GM23338 (cell line): ENCODE measurements at places on chromosomes 3 and 15.

DNA sequence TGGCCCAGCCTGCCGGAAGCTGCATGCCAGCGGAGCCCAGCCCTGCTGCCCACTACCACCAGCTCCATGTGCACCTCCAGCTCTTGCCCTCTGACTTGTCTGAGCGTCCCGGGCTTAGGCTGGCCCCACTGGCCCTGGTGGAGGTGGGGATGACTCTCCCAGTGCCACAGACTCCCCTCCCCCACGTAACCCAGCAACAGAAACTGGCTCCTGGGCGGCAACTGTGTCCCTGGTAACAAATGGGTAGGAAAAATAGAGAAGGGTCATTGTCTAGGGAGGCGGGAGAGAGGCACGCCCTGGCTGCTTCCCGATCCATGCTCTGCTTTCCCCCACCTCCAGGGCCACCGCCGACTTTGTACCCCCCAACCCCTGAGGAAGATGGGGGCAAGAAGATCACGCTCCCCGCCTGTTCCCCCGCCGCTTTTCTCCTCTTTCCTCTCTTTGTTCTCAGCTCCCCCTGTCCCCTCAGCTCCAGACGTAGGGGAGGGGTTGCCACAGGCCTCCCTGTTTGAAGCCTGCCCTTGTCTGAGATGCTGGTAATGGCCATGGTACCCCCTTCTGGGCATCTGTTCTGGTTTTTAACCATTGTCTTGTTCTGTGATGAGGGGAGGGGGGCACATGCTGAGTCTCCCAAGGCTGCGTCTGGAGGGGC lies 10.8 kb upstream of the SEMA3B start:
- no peak for DNase-seq

- DNase-seq = no peak
Observed at GRCh38 chr3:167950212-167950611, 145.5 kb downstream of the GOLIM4 start.

DNA sequence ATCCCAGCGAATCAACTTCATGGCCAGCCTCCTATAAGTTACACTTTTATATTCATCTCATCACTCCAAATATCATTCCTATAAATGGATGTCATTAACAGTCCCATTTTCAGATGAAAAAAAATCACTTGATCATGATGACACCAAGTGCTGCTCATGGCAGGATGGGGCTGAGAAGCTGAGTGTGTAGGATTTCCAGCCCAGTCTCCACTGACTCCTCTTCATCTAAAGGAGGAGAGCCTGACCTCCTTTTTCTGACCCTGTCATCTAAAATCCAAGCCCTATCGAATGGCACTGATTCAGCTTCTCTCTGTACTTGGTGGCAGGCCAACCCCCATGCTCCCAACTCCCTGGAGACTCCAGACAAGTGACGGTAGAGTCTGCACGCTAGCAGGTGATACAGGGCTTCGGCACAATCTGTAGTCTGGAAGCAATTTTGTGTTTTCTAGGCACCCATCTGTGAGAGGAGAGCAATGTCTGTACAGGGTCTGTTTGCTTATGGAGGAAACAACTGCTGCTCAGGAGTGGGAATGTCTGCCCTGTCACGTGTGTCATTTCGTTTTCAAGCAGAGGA lies 103.2 kb downstream of the EPHB1 start:
- no peak for DNase-seq

GRCh38 chr15:62357431-62357830 lies 192.3 kb upstream of the C2CD4B start:
- no peak for DNase-seq

GRCh38 chr3:29718661-29719065 lies 437.8 kb downstream of the RBMS3 start:
- no peak for DNase-seq

DNA sequence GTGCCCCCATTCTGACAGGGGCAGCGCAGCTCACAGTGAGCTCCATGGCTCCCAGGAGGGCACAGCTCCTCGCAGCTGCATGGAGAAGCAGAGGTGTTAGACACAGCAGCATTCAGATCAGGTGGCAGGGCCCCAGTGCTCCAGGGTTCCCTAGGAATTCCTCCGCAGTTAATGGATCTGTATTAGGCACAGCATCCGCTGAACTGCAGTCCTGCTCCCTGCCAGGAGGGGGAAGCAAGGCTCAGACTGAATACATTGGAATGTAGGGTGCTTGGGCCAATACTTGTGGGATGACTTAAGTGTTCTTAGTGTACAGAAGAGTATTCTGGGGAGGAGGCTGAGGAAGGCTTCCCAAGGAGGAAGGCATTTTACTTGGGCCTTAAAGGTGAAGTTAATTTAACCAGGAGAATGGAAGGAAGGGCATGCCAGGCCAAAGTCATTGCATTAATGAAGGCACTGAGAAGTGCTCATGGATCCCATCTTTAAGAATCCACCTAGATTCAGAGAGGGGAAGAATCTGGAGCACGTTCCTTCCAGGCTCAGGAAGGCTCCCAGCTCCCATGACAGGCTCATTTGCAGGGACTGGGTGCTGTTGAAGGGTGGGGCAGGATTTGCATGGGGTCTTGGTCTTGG lies 111.6 kb downstream of the RAB11A start:
- peak; percentile 96 for DNase-seq

DNA sequence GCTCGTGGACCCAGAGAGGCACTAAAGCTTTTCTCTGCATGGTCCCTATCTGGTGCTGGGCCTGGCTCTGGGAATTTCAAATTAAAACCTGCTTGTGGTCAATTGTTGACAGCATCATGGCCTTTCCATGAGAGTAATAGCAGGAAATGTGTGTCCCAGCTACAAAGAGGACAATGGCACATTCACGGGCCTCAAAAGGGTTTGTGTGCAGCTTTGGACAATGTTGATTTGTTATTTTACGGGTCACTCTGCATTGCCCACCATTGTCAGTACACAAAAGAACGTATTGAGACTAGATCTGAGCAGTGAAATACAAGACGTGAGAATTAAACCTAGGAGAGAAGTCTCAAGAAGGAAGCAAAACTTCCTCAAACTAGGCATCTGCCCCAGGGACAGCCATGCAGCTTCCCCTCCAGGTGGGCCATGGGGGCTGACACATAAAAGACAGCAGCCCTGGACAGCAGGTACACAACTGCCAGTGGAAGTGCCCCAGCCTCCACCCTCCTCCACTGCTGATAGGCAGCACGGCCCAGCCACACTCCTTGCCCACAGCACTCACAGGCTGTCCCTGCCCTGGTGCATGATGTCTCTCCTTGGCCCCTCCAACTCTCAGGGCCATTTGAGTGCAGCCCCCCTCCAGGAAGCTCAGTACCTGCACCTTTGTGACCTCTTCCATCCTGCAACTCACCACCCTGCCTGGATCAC lies 15.9 kb upstream of the LTF start:
- no peak for DNase-seq

DNA sequence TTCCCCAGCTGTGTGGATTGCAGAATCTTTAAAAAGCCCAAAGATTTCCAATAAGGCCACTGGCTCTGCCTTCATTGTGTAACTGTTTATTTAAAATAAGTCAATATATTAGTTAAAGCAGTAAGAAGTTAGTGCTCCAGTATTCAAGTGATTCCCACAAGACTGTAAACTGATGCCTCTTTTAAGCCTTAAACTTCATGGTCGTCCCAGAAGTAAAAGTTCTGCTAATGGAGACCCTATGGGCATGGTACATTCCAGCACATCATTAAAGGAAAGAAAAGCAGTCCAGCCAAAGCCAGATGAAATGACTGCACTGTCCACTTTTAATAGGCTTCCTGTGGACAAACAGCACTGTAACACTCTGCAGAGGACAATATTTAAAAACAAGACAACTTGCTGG lies 512.6 kb downstream of the MECOM start:
- no peak for DNase-seq

DNA sequence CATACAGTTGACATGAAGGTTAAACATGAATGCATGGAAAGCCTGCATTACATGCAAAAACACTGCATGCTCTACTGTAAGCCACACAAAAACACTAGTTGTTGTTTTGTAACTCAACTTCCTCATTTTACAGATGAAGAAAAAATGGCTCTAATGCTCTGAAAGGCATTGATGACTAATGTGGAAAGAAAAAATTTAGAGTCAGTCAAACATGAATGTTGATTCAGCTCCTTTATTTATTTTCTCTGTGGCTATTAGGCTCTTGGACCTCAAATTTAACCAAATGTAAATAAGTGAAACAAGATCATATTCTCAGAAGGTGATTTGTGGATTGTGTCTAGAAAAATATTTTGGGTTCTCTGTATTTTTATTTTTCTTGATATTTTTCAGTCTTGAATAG lies 336.7 kb upstream of the ZNF717 start:
- no peak for DNase-seq

- no peak for DNase-seq
Observed at GRCh38 chr15:57213862-57214261, 162.4 kb upstream of the CGNL1 start.

DNA sequence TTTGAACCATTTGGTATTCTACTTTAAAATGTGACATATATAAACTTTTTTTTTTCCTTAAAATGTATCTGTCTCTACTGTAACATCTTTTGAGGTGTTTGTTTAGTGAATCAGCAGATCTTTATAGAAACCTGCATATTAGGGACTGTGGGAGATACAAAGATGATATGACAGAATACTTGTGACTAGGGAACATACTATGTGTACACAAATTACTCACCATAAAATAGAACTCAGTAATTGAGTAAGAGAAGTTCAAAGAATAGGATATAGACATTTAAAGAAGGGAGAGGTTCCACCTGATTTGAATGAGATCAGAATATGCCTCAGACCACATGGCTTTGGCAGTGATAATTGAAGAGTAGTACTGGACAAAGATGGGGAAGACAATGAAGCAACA lies 47.9 kb downstream of the ATP2C1 start:
- no peak for DNase-seq

DNA sequence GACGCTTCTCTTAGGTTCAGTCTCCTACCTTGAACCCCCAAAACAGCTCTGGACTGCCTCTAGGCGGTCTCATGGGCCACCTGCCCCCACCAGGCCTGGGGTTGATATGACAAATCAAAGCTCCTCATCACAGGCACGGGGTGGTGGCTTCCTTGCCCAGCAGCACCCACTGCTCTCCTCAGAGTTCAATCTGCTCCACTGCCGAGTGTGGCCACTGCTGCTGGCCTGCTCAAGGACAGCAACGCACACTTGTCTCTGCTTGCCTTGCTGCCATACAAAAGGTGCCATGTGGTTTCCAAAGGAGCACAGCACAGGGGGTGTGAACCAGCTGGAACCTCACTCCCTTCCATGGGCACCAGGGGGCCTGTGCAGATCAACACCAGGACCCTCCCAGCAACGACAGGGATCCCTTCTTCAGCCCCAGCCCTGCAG lies 10.2 kb downstream of the KBTBD13 start:
- DNase-seq = peak; percentile 49

- DNase-seq = no peak
Observed at GRCh38 chr15:68081869-68082505, 27.9 kb downstream of the PIAS1 start.

GRCh38 chr3:22419261-22419660 lies 668.3 kb upstream of the ZNF385D start:
- no peak for DNase-seq

GRCh38 chr3:171874879-171875278 lies 31.7 kb downstream of the TMEM212 start:
- DNase-seq = no peak

DNA sequence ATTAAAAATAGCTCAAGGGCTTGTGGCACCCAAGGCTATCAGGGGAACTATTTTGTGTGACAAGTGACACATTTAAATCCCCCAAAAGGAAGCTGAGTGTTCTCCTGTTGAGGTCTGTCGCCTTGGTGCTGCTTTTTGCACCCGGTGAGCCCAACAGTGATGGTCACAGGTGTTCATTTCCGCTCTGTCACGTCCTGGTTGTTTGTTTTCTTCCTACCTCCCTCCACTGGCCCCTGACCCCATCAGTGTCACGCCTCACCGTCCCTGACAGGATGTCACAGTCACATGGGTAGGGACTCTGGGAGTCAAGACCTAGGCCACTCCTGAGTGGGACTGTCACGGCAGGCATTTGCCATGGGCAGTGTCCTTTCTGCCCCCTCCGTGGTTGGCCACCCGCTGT lies 11.2 kb downstream of the SLCO3A1 start:
- DNase-seq = no peak

- no peak for DNase-seq
Observed at GRCh38 chr3:107629566-107629965, 106.8 kb downstream of the BBX start.

DNA sequence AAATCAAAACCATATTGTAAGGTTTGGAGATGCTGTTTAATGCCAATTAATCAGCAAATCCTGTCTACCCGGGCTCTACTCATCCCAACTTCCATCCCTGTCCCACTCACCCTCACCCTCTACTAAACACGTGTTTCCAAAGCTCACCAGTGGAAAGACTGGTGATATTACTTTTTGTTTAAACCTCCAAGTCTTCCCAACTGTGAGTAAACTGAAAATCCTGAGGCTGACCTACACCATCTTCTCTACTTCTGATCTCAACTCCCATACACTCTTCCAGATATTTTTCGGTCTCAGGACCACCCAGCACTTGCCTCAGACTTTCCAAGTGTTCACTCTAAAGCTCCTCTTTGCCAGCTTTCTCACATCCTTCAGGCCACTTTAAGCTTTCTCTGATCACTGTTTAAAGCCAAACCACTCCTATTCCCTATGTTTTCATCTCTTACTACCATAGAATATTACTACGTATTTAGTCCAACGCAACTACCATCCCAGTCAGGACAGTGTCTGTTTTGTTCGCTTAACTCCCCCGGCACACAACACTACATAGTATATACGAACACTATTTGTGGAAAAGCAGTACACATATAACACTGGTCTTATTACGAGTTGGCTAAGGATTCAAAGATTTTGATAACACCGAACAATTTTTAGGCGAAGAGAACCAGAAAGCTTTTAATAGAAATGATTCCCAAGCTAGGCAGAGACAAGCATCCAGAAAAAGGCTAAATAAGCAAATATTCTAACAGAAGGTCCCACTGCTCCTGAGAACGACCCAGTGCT lies 684 bp downstream of the RPL4 start:
- DNase-seq = no peak

GRCh38 chr3:111539351-111540331 lies 2.4 kb upstream of the CD96 start:
- DNase-seq = peak; percentile 78

DNA sequence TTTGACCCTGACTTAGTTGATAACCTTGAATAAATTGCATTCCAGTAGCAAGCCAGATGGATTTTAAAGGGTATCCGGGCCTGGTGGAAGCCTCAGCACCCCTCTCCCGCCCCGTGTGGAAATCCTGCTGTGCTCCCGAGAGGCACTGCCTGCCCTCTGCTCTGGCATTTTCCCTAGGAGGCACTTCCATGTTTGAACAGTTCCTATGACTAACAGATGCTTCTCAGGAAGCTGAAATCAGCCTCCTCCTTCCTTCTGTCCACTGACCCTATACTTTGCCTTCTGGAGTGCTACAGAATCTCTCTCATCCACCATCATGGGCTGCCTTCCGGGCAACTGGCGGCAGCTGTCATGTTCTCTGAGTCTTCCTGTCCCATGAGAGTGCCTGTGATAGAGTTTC lies 90.8 kb downstream of the GABRG3 start:
- no peak for DNase-seq

- DNase-seq = no peak
Observed at GRCh38 chr3:10982782-10983181, 9.8 kb upstream of the SLC6A1 start.

- no peak for DNase-seq
Observed at GRCh38 chr3:32457971-32458471, 44.6 kb downstream of the CMTM6 start.
